ENCODE measurements at places on chromosomes 11 and 22.
A peak's percentile ranks its signal among the peaks of the same experiment; 100 is the strongest.

DNA sequence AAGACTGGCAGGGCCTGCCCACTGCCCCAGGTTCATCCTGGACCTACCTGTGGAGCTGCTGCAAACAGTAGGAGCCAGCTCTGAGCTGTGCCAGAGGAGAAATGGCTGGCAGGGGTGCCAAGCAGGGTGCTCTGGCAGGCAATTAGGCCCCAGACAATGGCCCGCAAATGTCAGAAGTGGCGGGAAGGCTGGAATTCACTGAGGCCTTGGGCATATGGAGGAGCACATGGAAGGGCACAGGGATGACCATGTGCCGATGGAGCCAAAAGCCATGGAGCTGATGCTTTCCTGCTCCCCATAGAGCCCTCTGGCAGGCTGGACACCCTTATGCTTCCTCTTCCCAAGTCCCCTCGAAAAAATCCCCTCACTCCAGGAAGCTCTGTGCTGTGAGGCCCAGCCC lies 62.0 kb downstream of the BUD13 start:
- peaks cover 5% of the 10 kb centered on the region for H3K27me3 ChIP-seq
- DNase-seq: no peak
- H3K4me1 ChIP-seq: no peaks in the 10 kb centered on the region
- H3K27ac ChIP-seq: no peak overlapping the region

DNA sequence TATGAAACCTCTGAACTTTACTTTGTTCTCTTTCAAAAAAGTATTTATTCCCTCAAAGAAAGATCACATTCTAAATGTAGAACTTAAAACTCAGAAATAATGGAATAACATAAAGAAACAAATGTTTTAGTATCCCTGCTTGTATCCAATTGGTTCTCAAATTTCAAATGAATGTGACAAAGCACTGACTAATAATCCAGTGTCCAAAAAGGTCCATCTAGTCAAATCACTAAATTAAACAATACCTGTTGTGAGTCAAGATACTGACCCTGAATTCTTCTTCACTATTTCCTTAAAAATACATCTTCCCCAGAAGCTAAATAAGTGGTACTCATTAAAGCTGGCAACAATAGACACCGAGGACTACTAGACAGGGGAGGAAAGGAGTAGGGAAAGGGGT lies 313.1 kb downstream of the SBF2 start:
- no peaks in the 10 kb centered on the region for H3K36me3 ChIP-seq
- H3K27ac ChIP-seq: no peak overlapping the region
- no peak overlapping the region for H3K4me3 ChIP-seq
- no peak for DNase-seq
- no peaks in the 10 kb centered on the region for H3K4me1 ChIP-seq
- no peaks in the 10 kb centered on the region for H3K27me3 ChIP-seq

DNA sequence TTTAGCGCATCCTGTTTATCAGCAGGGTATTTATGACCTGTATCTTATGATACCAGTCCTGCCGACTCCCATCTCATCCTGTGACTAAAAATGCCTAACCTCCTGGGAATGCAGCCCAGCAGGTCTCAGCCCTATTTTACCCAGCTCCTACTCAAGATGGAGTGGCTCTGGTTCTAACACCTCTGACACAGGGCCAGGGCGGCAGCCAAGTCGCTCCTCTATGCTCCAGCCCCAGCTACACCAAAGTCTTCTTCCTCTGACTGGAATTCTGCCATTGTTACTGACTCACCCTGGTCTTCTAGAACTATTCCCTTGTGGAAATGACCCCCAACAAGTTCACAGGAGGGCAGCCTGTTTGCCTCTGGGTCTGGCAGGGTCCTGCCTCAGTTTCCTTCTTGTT lies 7.9 kb upstream of the C1QTNF6 start:
- peaks cover 22% of the 10 kb centered on the region for H3K4me1 ChIP-seq
- DNase-seq: no peak
- no peaks in the 10 kb centered on the region for H3K27me3 ChIP-seq
- no peaks in the 10 kb centered on the region for H3K36me3 ChIP-seq
- H3K27ac ChIP-seq: no peak overlapping the region

- H3K36me3 ChIP-seq: no peaks in the 10 kb centered on the region
- no peak for DNase-seq
- no peak overlapping the region for H3K27ac ChIP-seq
- no peaks in the 10 kb centered on the region for H3K27me3 ChIP-seq
- H3K4me3 ChIP-seq: peak overlapping the region; percentile 53
These were observed 91.3 kb upstream of the KCNQ1OT1 start for GRCh38 chr11:2791139-2791520.

GRCh38 chr11:114280696-114281095 lies 15.5 kb upstream of the NNMT start:
- H3K4me1 ChIP-seq: no peaks in the 10 kb centered on the region
- no peaks in the 10 kb centered on the region for H3K36me3 ChIP-seq
- H3K4me3 ChIP-seq: no peak overlapping the region
- DNase-seq: no peak

- peaks cover 6% of the 10 kb centered on the region for H3K4me1 ChIP-seq
- no peak for DNase-seq
- no peak overlapping the region for H3K27ac ChIP-seq
- H3K4me3 ChIP-seq: no peak overlapping the region
- H3K27me3 ChIP-seq: no peaks in the 10 kb centered on the region
- H3K36me3 ChIP-seq: no peaks in the 10 kb centered on the region
These were observed 7.3 kb downstream of the DENND6B start for GRCh38 chr22:50319503-50319951.

DNA sequence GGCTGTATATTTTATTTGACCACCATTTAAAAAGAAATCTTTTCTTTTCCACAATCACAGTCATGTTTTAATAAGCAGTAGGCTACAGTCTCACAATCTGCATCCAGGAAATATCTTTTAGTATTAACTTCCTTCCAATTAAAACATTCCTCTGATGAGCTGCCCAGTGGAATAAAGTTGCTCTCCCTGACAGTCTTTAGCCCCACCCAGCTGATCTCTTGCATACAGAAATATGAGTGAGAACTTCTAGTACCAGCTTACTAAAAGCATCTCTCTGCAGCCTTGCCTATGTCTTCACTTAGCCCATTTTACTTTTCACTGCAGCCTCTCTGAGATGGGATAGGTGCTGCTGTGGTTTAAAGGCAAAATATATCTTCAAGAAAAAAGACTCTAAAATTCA lies 143.4 kb upstream of the ANO3 start:
- no peaks in the 10 kb centered on the region for H3K36me3 ChIP-seq
- H3K27ac ChIP-seq: no peak overlapping the region
- no peaks in the 10 kb centered on the region for H3K4me1 ChIP-seq
- H3K4me3 ChIP-seq: no peak overlapping the region
- no peak for DNase-seq

DNA sequence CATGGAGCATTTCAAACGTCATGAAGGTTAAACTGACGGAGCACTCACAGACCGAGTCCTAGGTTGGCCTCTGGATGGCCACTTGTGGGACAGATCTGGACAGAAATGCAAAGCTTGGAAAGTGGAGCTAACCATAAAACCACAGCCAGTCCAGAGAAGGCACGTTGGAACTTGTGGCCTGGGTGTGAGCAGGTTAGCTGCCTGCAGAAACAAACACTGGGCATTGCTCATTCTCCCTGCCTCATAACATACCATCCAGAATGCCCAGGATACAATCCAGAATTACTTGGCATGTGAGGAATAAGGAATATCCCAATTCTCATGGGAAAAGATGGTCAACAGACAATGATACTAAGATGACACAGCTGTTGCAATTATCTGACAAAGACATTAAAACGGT lies 1005.0 kb downstream of the TBC1D22A start:
- H3K27me3 ChIP-seq: no peaks in the 10 kb centered on the region
- H3K4me3 ChIP-seq: no peak overlapping the region
- DNase-seq: no peak

GRCh38 chr11:79637219-79637618 lies 196.4 kb upstream of the TENM4 start:
- no peak overlapping the region for H3K4me3 ChIP-seq
- no peak overlapping the region for H3K27ac ChIP-seq
- no peak for DNase-seq
- no peaks in the 10 kb centered on the region for H3K4me1 ChIP-seq

Data from effector memory CD4-positive, alpha-beta T cell (primary cell).